Right ventricle myocardium inferior (tissue), 1 donor: ENCODE measurements at places on chromosomes 1 and 21. TPM values are rescaled to one million over a fixed set of nuclear protein-coding genes. Genes with fewer than 3 reads are reported as not detected.

RAP1GAP gene
- total RNA-seq: 4.5 TPM

SH2D1B gene
- 0.24 TPM for total RNA-seq

KRTAP12-2 gene
- not detected for total RNA-seq

GRCh38 chr1:44078104-44078503 lies 40.5 kb upstream of the KLF17 start:
- no peak for DNase-seq
